ENCODE measurements at places on chromosomes 4 and X. TPM values are rescaled to one million over a fixed set of nuclear protein-coding genes. Genes with fewer than 3 reads are reported as not detected.

- no peak for DNase-seq
Observed at GRCh38 chrX:153794897-153795816, 689 bp downstream of the SSR4 start.

DNA sequence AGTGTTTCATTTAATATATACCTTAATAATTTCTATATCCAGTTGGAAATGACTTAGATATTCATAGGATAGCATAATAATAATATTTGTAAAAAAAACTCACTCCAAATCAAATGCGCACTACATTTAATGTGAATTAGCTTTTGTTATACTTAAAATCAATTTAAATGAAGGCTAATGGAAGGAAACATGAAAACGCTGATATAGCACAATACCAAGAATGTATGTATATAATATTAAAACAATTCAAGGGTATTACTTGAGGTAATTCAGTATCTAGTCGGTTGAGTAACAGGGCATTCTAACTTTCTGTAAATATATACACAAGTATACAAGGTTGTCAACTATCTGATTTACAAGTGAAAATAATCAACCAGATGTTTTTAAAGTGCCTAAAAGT lies 307.1 kb upstream of the TEX13C start:
- DNase-seq, result no peak

DNA sequence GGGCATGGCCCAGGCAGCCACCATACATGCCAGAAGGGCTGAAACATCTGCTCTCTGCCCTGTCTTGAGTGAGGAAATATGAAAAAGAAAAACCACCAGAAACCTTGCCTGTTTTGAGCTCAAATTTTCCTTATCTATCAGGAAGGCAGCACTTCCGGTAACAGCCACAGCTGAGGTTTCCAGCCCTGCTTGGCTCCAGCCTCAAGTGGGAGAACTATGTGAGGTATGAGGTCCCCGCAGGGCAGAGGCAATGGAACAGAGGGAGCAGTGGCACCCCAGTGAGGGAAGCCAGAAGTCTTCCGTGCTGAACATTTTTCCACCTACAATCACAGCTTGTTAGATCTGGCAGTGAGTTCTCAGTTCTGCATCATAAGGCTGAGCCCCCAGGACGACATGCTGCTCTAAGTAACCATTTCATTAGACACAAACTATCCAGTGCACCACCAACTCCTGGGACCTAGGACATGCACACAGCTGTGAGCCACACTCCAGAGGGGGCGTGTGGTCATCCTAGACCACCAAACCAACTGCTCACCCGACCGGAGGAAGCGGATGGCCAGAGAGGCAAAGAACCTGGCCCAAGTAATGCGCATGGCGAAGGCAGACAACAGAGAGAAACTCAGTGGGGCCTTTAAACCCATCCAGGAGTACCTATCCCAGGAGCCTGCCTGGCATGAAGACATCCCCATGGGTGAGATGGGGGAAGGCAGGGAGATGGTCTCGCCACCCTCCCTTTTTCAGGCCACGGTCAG lies 22.6 kb downstream of the WDR1 start:
- DNase-seq, result no peak

DNA sequence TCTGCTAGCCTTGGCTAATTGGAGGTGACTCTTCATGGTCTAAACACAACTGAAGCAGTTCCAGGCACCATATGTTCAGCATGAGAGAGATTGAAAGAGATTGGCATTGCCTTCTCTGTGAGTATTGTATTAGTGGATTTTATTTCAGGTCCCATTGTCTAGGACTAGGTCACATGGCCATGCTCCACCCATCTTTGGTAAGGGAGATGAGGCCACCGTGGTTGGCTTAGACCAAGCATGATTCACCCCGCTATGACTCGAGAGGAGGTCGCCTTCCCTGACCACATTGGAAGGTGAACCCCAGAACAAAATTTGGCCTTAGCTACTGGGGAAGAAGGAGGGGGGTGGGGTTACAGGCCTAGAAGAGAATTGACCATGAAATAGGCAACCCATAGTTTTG lies 109.9 kb upstream of the BCOR start:
- DNase-seq, result no peak

DNA sequence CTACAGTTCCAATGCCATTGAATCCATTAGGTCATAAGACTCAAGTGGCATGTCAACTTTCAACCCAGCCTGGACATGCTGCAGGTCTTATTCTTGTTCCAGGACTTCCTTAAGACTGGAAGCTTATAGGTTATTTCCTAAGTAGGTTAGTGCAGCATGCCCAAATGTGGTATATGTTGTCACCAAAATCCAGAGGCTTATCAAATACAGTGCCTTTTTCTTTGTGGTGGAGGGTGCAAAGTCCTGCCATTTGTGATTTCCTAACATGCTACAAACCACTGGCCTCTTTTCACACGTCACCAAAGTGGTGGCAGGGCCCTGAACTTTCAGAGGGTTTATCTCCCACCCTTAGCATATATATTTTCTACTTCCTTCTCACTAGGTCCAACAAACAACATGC lies 9.7 kb upstream of the TMEM184C start:
- no peak for DNase-seq

DNA sequence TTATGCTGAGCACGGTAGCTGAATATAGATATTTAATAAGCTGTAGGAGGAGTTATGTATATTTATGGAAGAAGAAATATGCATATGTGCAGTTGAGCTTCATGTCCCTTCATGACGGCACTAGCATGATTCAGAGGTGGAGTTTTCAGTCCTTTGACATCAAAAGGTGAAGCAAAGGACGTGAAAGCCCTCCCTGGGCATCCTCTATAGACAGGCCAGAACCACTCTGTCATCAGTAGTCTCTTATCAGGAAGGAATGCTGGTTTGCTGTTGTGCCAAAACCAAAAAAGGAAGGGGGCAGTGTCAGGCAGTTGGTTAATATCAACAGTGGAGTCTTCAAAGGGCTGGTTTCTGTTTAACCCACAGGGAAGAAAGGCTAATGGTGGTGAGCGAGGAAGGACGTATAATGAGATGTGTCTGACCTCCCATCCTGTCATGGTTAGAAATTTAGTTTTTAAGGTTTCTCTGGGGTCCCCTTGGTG lies 23.5 kb upstream of the IL2 start:
- no peak for DNase-seq

The NHS gene
- 7.3 TPM for total RNA-seq

The SLC34A2 gene
- total RNA-seq, result 2.5 TPM
